ENCODE measurements at places on chromosomes 6 and 20.

- no peak for DNase-seq
Observed at GRCh38 chr6:13334953-13335352, 6.6 kb upstream of the TBC1D7 start.

- DNase-seq: no peak
Observed at GRCh38 chr6:17311595-17312311, 30.6 kb downstream of the RBM24 start.

- DNase-seq: no peak
Observed at GRCh38 chr6:143335865-143336264, 114.6 kb downstream of the ADAT2 start.

GRCh38 chr20:33282991-33283555, at the start of gene BPIFB1:
Gene BPIFB1 (plus strand): TSS chr20:33283214. CDS start chr20:33286074, 2,860 bp downstream.
- no peak for DNase-seq

DNA sequence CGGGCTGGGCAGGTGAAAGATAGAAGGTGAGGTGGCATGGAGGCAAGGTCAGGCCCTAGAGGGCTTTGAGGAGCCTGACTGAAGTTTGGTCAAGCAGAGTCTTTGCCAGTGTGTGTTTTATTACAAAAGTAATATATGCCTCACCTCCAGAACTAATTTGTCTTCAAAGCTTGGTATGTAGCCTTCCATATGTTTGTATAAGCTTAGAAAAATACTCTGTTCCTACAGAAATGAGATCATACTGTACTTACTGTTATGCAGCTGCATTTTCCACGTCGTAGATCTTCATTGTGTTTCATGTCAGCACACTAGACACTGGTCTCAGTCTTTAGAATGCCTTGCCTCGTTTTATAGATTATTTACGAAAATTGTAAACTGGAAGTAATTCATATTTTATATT, 61.8 kb downstream of the ANKS1A start:
- DNase-seq: no peak

DNA sequence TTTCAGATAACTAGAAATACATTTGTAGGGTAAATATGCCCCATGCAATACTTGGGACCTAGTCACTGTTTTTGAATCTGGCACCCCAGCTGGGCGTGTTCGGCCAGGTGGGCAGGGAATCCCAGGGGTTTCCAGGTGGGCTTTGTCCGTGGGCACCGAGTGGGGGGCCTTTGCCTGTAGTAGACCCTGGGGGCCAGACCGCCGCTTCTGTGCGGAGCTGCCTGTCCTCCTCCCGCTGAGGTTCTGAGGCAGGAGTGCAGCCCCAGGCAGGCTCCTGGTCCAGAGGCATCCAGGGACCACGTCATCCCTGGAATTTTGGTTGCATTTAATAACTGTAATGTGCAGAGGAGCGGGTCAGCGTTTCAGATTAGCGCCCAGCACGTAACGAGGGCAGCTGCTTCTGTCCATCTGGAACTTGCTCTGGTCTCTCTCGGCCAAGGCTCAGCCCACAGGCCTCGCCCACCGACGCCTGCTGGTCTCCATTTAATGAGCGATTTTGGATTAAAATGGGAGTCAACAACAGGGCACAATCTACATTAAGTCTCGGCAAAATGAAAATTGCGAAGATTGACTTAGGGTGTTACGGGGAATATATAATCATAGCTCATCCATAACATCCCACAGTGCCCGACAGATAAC, 12.8 kb downstream of the BHLHE23 start:
- no peak for DNase-seq
